ENCODE measurements at places on chromosomes 2 and 18.

DNA sequence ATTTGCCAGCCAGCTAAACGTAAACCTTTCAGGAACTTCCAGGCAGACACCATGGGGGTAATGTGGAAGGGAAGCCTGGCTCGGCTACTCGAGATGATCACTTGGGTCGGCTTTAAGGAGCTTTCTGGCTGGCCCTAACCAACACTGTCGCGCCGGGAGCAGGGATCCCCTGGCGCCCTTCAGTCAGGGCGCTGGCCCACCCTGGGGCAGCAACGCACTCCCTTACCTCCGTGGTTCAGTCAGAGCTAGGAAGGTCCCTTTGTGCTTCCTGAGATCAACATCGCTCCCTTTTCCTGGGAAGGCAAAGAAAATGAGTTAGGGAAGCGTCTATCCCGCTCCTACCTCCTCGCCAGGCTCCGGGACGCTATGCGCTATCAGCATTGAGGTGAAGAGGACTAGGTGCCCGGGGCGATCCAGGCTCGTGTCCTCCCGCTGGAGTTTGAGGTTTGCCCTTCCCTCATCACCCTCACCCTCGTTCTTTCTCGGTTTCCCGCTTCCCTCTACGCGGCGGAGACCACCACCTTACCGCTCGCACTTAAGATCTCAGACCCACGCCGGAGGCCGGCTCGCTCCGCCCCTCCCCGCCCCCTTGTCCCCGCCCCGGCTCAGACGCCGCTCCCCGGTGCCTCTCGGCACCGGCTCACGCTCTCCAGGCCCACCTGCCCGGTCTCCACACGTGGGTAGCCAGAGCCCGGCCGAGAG is 449 bp upstream of the ATRAID start:
- no peak for DNase-seq

DNA sequence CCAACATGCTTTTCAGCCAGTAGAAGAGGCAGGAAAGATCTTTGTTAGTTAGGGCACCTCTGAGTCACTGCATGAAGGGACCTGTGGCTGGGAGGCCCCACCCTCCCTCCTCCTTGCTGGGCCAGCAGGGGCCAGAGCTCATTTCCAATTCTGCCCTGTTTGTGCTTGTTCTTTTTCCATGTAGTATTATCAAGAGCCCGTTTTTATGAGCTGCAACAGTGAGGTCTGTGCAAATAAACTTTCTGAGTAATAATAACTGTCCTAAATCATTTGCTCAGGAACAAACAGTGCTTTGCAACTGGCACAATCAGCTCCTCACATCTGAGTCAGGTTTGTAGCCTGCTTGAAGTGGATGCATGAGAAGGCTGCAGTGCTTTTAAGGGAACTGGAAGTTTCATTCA is 128.0 kb downstream of the ARL4C start:
- no peak for DNase-seq

DNA sequence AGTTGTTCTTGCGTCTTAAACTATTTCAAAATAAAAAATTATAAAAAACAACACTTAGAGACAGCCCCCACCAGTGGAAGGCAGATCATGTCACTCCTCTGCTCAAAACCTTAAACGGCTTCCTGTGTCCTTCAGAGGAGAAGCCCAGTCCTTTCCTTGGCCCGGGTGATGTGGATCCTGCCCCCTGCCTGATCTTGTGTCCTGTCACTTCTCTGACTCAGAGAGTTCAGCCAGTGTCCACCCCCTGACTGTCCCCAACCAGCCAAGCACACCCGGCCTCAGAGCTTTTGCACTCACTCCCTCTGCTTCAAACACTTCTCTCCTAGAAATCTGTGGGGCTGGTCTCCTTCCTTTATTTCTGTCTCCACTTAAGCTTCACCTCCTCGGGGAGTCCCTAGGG is 35.4 kb downstream of the TOGARAM2 start:
- DNase-seq = no peak

DNA sequence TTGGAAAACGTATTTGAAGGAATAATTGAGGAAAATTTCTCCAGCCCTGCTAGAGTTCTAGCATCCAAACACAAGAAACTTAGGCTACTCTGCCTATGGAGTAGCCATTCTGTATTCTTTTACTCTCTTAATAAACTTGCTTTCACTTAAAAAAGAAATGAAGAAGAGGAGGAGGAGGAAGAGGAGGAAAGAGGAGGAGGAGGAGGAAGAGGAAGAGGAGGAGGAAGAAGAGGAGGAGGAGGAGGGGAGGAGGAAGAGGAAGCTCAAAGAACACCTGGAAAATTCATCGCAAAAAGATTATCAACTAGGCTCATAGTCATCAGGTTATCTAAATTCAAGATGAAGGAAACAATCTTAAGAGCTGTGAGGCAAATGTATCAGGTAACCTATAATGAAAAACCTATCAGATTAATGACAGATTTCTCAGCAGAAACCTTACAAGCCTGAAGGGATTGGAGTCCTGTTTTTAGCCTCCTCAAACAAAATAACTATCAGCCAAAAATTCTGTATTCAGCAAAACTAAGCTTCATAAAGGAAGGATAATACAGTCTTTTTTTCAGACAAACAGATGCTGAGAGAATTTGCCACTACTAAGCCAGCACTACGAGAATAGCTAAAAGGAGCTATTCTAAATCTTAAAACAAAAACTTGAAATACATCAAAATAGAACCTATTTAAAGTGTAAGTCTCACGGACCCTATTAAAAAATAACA is 56.2 kb upstream of the DSC1 start:
- DNase-seq = no peak

DNA sequence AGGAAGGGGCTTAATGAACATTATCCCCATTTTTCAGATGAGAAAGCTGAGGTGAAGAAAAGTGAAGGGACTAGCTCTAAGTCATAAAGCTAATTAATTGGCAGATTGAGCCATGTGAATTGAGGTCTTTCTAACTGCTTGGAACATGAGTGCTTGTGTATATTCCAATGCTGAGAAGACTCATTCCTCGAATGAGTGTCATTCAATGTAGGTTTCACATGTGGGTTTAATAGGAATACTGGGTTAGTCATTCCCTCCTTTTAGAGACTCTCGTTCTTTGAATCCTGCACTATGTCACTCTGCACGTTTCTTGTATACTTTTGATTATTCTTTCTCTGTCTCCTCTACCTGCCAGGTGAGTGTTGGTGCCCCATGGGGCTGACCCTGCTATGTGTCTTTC is 218.2 kb downstream of the HRH4 start:
- no peak for DNase-seq

- DNase-seq = no peak
Measured at GRCh38 chr2:20397811-20398447, 47.3 kb upstream of the PUM2 start.

- DNase-seq = no peak
Measured at GRCh38 chr2:87401726-87402345, 346.1 kb upstream of the PLGLB2 start.

DNA sequence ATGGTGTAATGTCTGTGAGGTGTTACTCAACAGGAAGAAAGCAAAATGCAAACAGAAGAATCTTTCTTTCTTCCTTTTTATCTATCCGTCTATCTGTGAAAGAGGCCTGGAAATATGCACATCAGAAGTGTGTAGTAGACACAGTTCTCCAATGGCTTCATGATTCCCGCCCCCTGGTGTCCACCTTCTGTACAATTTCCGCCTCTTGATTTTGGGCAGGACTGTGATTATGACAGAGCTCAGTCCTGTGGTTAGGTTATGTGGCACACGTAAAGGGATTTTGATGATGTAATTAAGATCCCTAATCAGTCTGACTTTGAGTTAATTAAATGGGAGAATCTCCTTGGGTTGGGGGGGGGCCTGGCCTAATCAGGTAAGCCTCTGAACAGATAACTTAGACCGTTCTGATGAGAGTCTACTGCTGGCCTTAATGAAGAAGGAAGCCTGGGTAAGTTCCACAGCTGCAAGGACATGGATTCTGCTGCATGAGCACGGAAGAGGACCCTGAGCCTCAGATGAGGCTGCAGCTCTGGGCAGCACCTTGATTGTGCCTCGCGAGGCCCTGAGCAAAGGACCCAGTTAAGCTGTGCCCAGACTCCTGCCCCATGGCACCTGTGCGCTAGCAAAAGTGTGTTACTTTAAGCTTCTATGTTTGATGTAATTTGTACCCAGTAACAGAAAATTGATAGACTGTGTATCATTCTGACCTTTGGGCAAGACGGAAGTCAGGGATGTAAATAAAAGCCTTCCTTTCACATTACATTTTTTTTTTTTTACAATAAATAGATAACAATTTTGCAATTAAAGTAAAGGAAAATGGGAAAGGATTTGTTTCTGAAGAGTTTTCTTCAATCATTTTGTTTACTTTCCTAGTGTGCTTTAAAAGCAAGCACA is 11.3 kb upstream of the KCNF1 start:
- DNase-seq = no peak

DNA sequence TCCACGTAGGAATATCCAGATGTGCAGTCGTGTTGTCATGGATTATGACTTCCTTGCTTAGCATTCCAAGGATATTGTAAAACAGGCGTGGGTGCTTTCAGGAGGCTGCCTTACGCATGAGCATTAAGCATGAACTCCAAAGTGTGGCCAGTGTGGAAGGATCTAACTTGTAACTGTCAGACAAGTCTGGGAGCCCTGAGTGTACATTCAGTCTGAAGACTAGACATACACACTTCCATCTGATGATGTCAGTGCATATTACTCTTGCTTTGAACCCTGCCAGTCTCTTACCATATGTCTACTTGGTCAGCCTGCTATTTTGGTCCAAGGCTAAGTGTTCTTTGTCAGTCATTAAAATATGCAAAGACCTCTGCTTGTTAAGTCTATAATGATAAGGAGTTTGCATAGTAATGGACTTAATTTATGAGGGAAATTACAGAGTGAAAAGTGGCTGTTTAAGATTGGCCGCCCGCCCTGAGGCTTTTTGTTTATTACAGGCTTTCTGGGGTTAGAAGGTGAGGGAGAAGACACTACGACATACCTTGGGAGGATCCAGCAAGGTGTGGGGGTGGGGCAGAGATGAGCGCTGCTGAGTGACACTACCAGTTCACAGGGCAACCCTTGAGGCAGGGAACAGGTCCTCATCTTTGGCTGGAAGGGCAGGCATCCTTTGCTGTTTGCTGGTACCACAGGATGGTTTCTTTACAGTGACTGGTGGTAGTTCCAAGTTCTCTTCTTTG is 48.3 kb downstream of the CABLES1 start:
- DNase-seq = no peak

DNA sequence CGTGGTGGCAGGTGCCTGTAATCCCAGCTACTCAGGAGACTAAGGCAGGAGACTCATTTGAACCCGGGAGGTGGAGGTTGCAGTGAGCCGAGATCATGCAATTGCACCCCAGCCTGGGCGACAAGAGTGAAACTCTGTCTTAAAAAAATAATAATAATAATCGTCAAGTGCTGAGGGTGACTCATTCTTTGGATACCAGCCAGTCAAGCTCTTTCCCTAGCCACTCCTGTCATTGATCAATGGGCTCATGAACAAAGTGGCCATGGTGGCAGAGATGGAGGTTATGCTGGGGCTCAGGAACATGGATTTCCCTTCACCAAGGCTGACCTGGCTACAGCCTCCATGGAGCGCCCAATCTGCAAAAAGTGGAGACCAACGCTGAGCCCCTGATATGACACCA is 94.5 kb upstream of the HAAO start:
- no peak for DNase-seq

DNA sequence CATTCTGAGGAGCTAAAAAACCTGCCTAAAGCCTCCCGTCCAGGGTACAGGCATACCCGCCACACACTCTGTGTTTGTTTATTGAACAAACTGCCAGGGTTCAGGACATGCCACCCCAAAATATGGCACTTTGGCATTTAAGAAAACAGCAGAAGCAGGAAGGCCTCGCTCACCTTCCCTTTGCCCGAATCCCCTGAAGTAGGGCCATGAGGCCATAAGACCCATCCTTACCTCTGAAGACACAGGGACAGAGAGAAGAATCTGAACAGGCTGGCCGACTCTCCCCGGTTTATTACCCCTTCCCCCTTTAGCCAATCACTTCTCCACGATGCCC is 1.7 kb upstream of the NEURL3 start:
- no peak for DNase-seq

- no peak for DNase-seq
Measured at GRCh38 chr2:164187121-164187520, 434.2 kb downstream of the GRB14 start.

DNA sequence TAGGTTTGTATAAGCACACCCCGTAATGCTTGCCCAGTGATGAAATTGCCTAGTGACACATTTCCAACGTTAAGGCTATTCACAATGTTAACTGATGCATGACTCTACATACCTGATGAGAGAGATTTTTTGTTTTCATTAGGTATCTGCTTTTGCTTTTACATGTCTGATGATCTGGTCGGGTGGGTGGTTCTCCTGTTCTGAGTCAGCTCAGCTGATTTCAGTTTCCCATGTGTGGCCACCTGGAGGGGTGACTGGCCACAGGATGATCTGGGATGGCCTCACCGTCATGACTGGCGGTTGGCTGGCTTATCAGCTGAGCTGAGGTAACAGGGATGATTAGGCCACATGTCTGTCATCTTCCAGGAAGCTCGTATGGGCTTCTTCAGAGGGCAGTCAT is 33.8 kb upstream of the ACYP2 start:
- DNase-seq = no peak

DNA sequence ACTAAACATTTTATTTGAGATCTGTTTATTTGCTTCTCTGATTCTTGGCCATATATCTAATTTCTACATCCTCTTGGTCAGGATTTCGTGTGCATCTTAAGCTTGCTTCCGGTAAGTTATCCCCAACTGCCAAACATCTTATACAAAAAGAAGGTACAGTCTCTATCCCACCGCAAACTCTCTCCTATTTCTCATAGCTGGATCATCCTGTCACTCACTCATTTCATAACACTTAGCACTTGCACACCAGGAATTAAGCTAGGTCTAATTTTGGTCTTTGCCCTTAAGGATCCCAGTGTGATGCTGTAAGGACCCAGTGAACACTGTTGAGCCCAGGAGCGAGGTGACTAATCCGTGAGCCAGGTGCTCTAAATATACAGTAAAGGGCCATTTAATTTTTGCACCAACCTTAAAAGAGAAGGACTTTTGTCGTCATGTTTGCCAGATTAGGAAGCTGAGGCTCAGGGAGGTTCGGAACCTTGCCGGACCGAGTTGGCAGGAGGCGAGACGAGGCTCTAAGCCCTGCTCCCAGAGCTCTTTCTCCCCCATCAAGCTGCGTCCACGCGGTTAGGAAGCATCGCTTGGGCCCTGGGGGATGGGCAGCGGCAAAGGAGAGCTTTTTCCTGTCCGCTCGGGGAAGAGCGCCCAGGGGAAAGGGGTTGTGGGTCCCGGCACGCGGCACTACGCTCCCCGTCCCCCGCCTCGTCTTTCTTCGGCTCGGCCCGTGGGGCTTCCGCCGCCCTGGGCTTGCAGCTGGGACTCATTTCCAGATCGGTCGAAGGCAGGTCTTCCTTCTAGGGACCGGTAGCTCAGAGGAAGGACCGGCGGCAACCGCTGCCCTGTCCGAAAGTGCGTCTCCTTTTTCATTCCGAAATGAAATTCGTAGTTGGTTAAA is 4.1 kb upstream of the ITPRIPL1 start:
- DNase-seq = no peak

- DNase-seq = no peak
Measured at GRCh38 chr2:85988914-85989270, 100.1 kb upstream of the ST3GAL5 start.
